ENCODE measurements at places on chromosomes 11 and 22.

- no peak for DNase-seq
Measured at GRCh38 chr11:27945348-27945747, 162.6 kb downstream of the KIF18A start.

GRCh38 chr11:43467958-43468357 is 109.2 kb downstream of the TTC17 start:
- no peak for DNase-seq

DNA sequence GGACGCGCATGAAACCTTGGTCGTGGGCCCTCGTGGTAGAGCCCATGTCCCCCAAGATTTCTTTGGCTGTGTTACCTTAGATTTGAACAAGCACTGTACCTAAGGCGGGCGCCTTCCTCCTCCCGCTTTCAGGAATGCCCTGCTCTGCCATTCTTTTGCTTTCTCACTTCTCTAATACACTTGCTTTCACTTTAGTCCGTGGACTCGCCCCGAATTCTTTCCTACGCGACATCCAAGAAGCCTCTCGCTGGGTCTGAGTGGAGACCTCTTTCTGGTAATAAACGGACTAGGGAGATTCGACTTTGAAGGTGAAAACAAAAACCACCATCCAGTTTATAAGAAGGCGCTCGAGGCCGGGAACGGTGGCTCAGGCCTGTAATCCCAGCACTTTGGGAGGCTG is 1.2 kb upstream of the NUP50 start:
- DNase-seq: no peak

DNA sequence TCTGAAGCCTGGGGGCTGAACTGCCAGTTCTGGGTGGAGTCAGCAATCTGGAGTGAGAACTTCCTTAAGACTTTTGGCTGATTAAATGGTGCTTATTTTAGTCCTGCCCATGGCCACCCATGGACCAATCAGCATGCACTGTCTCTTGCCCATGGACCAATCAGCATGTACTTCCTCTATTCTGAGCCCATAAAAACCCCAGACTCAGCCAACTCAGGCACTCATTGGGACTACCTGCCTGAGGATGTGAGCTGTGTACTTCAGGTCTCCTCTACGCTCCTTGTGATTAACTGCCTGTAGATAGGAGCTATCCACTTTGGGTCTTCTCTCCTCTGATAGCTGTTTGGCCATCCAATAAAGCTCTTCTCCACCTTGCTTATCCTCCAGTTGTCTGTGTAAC is 342.3 kb upstream of the CCDC179 start:
- DNase-seq: no peak

GRCh38 chr22:47090591-47091245 is 328.3 kb downstream of the TBC1D22A start:
- peak; percentile 35 for DNase-seq

DNA sequence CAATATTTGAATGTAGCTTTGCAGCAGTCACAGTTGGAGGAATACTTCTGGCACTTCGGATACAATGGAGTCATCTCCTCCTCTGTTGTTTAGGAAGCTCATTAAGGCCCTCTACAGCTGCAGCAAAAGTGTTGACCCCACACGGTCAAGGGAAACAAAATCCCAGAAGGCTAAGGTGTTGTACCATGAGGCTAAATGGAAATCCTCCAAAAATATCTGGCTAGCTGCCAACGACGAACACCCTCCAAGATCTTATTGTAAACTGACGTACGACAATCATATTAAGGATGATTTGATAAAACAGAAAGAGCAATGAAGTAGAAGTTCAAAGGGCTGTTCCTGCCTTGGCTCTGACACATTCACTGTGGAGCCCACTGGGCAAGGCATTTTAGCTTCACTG is 4.0 kb downstream of the POGLUT3 start:
- DNase-seq: no peak

DNA sequence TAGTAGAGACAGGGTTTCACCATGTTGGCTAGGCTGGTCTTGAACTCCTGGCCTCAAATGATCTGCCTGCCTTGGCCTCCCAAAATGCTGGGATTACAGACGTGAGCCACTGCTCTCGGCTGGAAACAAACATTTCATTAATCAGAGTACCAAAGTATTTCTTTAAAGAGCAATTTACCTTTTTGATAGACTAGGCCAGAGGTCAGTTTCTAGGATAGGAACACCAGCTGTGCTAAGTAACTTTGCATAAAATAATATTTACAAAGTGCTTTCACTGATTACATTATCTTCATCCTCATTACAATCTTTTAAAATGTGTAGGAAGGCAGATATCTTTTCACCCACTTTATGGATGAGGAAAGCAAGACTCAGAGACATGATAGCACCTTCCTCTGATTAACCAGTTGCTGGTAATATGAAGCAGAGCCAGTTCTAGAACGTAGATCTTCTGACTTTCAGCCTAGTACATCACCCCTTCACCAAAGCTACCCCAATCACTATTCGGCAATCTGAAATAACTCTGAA is 355.2 kb downstream of the SOX6 start:
- DNase-seq: no peak

DNA sequence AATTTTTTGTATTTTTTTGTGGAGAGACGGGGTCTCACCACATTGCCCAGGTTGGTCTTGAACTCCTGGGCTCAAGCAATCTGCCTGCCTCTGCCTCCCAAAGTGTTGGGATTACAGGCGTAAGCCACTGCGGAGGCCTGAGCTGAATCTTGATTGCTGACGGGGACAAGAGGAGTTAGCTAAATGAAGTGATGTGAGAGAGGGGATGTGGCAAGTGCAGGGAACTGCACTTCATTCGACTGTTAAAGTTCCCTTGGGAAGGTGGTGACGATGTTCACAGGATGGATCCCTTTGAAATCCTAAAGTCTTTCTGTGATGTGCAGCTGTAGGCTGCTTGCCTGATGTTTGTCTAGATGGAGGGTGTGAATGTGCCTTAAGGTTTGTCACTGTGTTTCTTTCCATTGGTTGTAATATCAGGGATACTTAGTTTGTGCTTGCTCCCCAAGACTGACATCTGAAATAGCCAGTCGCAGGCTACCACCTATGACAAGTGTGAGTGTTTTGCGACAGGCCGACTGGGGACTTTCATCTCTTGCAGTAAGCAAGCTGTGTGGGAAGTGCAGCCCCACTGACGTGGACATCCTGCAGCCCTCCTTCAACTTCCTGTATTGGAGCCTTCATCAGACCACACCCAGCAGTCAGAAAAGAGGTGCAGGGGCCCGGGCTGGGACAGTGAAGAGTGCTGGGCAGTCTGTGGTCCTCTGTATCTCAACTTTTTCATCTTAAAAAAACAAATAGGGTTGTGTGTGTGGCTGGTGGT is 19.6 kb upstream of the CCDC134 start:
- DNase-seq: peak; percentile 81

DNA sequence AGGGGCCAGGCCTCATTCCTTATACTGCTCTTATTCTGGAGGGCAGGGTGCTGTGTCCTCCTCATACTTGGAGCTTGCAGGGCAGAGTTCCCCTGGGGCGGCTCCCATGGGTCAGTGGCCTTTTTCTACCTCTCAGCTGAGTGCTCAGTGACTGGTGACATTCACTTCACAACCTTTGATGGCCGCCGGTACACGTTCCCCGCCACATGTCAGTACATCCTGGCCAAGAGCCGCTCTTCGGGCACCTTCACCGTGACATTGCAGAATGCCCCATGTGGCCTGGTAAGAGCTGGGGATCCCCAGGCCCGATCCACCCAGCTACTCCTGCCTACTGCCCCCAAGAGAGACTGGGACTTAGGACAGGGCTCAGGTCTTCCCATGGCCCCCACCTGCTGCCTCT is 14.5 kb downstream of the OTOG start:
- no peak for DNase-seq

GRCh38 chr11:117572129-117572528 is 224.9 kb downstream of the DSCAML1 start:
- DNase-seq: no peak

DNA sequence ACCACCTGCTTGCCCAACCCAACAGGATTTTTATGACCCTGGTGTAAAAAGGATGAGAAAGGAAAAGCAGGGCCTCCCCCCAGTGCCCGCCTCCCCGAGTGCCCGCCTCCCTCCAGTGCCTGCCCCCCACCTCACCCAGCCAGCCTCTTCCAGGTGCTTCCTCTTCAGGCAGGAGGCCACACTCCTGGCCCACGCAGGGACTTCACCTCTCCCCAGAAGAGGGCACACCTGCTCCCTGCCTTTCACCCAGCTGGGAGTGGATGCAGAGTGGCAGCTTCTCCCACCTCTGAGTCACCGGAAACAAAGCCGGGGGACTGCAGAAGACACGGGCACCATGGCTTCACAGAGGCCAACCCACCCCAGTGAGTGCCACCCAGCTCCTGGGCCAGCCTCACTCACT is 16.1 kb downstream of the CPT1A start:
- DNase-seq: peak; percentile 24

- no peak for DNase-seq
Measured at GRCh38 chr11:67308031-67308866, 4.9 kb downstream of the SSH3 start.

DNA sequence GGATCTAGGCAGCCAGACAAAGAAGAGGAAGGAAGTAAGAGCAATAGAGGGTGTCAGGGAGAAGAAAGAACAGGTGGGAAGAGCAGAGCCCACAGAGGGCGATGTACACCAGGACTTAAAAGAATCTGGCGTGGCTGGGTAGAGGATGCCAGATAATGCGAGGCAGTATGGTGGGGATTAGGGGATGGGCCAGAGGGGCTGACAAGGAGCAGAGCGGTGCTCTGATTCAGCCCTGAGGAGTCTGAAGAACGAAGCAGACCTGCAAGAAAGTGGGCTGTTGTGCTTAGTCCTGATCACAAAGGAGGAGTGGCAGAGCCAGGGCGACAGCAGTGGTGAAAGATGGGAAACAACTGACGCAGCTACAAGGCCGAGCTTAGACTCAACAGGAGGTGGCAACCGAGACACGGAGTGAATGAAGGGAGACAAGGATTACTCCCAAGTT is 163.7 kb downstream of the LARGE1 start:
- no peak for DNase-seq

GRCh38 chr11:23311986-23312940 is 452.0 kb upstream of the CCDC179 start:
- no peak for DNase-seq

DNA sequence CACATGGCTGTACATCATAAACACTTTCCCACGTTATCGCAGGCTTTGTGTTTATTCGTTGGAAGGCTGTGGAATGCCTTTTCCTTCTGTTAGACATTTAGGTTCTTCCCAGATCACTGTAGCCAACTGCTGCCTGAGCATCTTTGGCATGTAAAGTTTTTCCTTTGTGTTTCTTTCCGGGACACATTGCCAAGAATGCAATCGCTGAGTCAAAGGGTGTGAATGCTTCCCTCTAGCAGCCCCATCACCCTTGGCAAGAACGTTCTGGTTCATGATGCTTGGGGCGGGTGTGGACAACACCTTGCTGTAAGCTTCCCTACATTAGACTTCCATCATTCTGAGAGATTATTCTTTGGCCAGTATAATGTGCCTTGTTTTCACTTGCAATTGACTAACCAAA is 136.2 kb downstream of the OSBP2 start:
- DNase-seq: no peak

DNA sequence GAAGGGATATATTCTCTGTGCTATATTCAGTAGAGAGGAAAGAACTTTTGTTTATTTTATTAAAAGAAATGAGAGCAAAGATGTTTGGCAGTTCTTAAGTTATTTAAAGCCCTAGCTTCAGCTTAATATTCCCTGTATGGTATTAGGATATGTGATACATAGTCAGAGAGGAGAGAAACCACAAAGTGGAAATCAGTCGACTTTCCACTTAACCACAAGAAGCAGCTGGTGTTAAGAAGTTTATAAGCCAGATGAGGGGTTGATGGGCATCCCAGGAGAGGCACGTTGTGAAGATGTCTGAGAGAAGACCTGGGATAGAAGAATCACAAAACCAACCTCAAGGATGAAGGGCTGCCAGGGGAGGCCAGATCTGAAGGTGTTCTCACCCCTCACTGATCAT is 23.3 kb upstream of the PHF21B start:
- no peak for DNase-seq

DNA sequence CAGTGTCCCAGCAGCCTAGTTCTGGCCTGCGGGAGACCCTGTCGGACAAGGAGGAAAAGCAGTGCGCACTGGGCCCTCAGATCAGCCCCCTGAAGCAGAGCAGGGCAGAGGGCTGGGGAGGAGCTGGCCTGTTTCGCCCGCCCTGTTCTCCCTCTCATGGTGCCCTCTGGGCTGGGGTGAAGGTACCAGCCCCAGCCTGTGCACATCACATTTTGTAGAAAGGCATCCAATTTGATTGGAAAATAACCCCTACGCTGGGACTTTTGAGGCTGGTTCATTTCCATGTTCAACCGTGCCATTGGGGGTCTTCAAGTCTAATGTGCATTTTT is 832 bp upstream of the NAP1L4 start:
- no peak for DNase-seq

DNA sequence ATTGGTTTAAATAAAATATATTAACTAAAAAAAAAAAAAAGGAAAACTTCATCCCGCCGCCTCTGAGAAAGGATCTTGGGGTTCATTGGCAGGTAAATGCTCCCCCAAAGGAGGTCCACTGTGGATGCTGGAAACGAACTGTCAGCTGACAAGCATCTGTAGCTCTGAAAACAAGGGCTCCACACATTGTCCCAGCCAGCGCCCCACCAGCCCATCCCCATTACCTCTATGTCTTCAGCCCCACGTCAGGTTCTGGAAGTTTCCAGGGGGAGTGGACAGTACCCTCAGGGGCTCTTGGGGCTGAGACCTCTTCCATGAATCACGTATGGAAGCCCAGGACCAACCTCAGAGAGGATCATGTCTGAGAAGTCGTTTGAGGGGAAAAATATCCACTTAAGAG is 66.4 kb upstream of the WNT7B start:
- no peak for DNase-seq

DNA sequence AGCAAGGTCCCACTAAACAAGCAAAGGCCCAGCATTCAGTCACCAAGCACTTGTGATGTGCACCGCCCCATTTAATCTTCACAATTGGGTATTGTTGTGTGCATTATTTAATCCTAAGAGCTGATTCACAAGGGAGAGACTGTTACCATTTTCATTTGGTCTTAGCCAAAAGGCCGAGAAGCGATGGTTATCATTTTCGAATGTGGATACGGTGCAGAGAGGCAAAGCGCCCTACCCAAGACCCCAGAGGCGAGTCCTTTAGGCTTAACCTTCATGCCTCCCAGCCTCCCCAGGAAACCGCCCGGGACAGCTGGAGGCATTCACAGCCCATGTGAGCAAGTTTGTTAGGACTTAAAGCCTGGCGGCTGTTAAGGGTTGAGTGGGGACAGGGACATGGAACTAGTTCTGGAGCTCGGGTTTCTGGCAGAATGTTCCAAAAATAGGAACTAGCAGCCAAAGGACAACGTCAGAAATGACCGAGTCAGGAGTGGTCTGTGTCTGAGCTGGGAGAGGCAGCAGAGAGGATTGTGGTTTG is 13.0 kb upstream of the UPK3A start:
- DNase-seq: no peak

- no peak for DNase-seq
Measured at GRCh38 chr11:124174001-124174583, 9.1 kb upstream of the OR10D3 start.

GRCh38 chr11:128910576-128910975 is 19.4 kb downstream of the KCNJ5 start:
- no peak for DNase-seq

- no peak for DNase-seq
Measured at GRCh38 chr22:17119481-17120202, 1.5 kb downstream of the TMEM121B start.
